Activated T-cell treated with anti-CD3 and anti-CD28 coated beads, Interleukin-2, amount 50 U/mL, for 72 hours (primary cell): ENCODE measurements at places on chromosomes 7 and 10. TPM values are rescaled to one million over a fixed set of nuclear protein-coding genes. Genes with fewer than 3 reads are reported as not detected.

VIPR2 gene
- 3.0 TPM for total RNA-seq

UNCX gene
- total RNA-seq: not detected

GRCh38 chr7:148598351-148598750 is 7.8 kb downstream of the C7orf33 start:
- DNase-seq: no peak

GRCh38 chr7:99102809-99103690 is 40.9 kb downstream of the SMURF1 start:
- peak; percentile 57 for DNase-seq

GRCh38 chr7:126774077-126774476 is 478.7 kb downstream of the GRM8 start:
- no peak for DNase-seq

DNA sequence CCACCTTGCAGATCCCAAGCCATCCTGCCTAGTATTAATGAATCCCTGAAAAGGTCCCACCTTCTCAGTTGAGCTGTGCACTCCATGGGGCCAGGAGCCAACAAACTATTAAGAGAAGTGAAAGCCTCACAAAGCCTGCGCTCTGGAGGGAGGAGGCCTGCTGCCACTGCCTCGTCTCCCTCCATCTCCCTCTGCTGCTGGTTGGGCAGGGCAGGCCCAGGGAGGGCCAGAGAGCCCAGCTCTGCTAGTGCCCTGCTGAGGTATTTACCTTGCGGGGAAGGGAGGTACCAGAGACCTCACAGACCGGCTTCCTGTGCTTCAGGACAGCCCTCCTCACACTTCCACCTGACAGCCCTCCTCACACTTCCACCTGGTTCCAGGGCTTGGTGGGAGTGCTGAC is 171.5 kb downstream of the SH3PXD2A start:
- DNase-seq: no peak
